ENCODE measurements at places on chromosomes 7 and 10. TPM values are rescaled to one million over a fixed set of nuclear protein-coding genes. Genes with fewer than 3 reads are reported as not detected.

- peaks cover 51% of the 10 kb centered on the region for H3K36me3 ChIP-seq
- peaks cover 47% of the 10 kb centered on the region for H3K4me1 ChIP-seq
- H3K27me3 ChIP-seq: no peaks in the 10 kb centered on the region
- DNase-seq: no peak
- no peak overlapping the region for H3K27ac ChIP-seq
- H3K4me3 ChIP-seq: no peak overlapping the region
Observed at GRCh38 chr7:2970861-2971260, 72.8 kb downstream of the CARD11 start.

DNA sequence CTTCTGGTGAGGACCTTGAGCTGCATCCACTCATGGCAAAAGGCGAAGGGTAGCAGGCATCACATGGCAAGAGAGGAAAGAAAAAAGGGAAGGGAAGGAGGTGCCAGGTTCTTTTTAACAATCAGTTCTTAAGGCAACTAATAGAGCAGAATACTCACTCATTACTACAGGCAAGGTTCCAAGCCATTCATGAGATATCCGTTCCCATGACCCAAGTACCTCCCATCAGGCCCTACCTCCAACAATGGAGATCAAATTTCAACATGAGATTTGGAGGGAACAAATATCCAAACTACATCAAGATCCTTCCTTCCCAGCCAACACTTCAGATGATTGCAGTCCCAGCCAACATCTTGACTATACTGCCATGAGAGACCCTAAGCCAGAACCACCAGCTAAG is 38.9 kb upstream of the YAE1 start:
- no peaks in the 10 kb centered on the region for H3K36me3 ChIP-seq
- DNase-seq: no peak
- no peak overlapping the region for H3K4me3 ChIP-seq

DNA sequence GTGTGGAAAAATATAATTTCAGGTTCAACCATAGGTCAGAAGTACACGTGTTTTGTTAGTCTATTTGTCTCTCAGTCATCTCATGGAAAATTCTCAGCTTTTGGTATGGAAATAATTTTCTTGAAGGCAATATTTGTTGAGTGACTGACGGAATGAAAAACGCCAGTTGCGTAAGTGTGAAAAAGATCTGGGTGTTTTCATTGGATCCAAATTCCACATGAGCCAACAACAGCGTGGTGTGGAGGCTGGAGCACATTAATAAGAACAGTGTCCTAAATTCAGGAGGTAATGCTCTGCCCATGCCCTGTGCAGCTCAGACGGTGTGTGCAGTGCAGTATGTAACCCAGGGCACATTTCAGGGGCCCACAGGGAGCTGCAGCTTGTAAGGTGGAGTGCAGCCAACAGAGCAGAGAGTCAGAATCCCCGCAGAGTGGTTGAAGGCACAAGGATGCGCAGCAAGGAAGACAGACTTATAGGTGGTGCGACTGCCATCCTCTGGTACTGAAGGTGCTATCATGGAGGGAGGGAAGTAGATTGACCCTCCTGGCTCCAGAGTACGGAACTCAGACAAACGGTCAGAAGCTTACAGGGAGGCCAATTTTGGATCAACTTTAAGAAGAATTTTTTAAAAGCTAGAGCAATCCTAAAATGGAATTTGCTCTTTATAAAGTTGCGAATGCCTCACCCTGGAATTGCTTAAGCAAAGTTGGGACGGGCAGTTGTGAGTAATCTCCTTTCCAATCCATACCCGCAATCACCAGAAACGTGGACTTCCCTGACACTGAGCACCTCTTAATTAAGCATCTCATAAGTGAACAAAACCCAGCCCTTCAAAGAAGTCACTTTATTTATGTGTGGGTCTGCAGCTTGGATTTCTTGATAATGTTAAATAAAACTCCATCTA is 38.0 kb downstream of the EGFR start:
- H3K36me3 ChIP-seq: no peaks in the 10 kb centered on the region
- H3K4me1 ChIP-seq: no peaks in the 10 kb centered on the region
- H3K27ac ChIP-seq: no peak overlapping the region
- H3K27me3 ChIP-seq: peaks cover 4% of the 10 kb centered on the region
- no peak overlapping the region for H3K4me3 ChIP-seq

DNA sequence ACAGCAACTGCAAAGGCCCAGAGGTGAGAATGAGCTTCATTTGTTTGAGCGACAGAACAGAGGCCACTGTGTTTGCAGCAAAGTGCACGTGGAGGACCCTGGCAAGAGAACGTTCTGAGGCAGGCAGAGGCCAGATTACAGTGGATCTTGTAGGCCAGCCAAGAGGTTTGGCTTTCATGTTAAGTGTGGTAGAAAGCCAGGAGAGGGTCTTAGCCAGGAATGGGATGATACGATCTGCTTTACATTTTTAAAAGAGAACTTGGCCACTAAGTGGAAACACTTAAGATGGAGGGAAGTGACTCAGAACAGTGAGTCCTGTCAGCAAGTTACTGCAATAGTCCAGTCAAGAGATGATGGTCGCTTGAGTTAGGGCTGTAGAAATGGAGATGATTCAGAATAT is 4.6 kb downstream of the CCDC136 start:
- no peak for DNase-seq
- H3K36me3 ChIP-seq: no peaks in the 10 kb centered on the region
- H3K27me3 ChIP-seq: no peaks in the 10 kb centered on the region
- H3K4me1 ChIP-seq: peaks cover 3% of the 10 kb centered on the region
- H3K4me3 ChIP-seq: no peak overlapping the region
- H3K27ac ChIP-seq: no peak overlapping the region

- H3K27ac ChIP-seq: no peak overlapping the region
- DNase-seq: no peak
- H3K36me3 ChIP-seq: peaks cover 3% of the 10 kb centered on the region
- H3K27me3 ChIP-seq: peaks cover 11% of the 10 kb centered on the region
Observed at GRCh38 chr7:37450035-37450434, 1.4 kb upstream of the ELMO1 start.

- H3K27me3 ChIP-seq: no peaks in the 10 kb centered on the region
- H3K4me3 ChIP-seq: no peak overlapping the region
- no peaks in the 10 kb centered on the region for H3K36me3 ChIP-seq
- H3K27ac ChIP-seq: no peak overlapping the region
Observed at GRCh38 chr10:36577126-36577525, 548.3 kb upstream of the ANKRD30A start.

GRCh38 chr7:47748041-47748440 is 166.1 kb upstream of the TNS3 start:
- no peak for DNase-seq
- H3K27ac ChIP-seq: no peak overlapping the region
- H3K36me3 ChIP-seq: no peaks in the 10 kb centered on the region
- H3K4me3 ChIP-seq: no peak overlapping the region

- no peaks in the 10 kb centered on the region for H3K36me3 ChIP-seq
- H3K4me3 ChIP-seq: no peak overlapping the region
- H3K27ac ChIP-seq: no peak overlapping the region
- H3K27me3 ChIP-seq: no peaks in the 10 kb centered on the region
- H3K4me1 ChIP-seq: no peaks in the 10 kb centered on the region
Observed at GRCh38 chr7:71962636-71963035, 449.5 kb downstream of the CALN1 start.

DNA sequence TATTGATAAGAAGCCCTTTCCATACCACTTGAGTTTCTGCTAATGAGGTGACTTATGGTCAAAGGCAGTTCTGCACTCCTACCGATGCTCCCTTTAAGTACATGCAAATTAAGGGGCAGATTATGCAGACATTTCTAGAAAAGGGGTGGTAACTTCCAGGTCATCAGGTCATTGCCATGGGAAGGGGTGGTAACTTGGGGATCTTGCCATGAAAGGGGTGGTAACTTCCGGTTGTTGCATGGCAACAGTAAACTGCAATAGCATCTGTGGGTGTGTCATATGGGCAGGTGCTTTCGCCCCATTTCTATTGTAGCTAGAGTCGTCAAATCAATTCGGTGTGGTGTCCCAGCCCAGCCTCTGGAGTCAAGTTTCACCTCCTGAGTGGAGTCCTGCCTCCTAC is 150.9 kb downstream of the UBE2H start:
- DNase-seq: no peak
- H3K4me3 ChIP-seq: no peak overlapping the region
- H3K4me1 ChIP-seq: no peaks in the 10 kb centered on the region
- H3K27me3 ChIP-seq: peaks cover 3% of the 10 kb centered on the region

GRCh38 chr10:132136689-132137088 is 50.1 kb upstream of the DPYSL4 start:
- no peaks in the 10 kb centered on the region for H3K4me1 ChIP-seq
- no peaks in the 10 kb centered on the region for H3K36me3 ChIP-seq
- no peak overlapping the region for H3K27ac ChIP-seq

DNA sequence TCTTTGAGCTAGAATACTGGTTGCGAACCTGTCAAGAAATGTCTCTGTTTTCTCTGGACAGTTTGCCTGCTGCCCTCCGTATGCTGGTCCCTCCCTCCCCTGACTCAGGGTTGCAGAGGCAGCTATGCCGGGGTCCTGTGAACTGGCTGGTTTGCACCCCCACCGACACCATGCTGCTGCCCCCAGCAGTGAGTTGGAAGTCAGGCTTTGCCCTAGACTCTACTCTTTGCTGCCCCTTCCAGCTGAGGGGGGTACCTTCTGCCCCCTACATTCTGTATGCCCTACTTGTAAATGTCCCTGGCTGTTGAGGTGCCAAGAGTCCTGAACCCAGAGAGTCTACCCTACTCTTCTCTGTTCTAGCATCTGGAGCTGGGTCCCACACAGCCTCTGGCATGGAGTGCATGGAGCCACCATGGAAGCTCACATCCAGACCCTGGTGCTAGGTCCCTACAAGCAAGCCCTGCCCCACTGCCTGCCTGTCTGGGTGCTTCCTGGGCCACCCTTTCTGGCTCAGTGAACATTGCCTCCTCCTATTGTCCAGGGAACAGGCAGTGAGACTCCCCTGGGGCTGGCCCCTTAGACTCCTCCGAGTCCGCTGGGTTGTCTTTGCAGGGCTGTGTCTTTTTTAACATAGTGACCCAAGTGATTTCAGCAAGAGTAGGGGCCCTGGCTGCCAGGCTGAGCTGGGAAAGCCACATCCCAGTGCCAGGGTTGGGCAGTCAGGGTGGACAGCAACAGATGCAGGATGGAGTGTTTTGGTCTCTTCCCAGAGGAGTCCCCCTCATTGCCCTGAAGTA is 138.9 kb downstream of the ADCY1 start:
- no peak overlapping the region for H3K4me3 ChIP-seq
- no peak overlapping the region for H3K27ac ChIP-seq

DNA sequence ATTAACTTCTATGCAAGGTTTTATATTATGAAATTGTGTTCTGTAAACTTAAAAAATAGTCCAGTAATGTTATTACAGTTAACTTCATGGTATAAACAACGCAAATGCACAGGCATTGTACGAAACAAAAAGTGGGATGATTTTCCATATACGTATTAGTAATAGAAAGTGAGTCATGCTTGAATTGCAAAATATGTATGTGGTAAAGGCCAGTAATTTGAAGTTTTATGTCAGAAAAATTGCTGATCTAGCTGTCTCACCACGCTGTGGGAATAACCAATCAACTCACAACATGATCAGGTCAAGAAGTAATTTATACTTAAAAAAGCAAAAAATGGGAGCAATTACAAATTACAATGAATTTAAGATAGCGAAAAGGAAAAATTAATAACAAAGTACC is 37.0 kb upstream of the GLI3 start:
- DNase-seq: no peak
- peaks cover 3% of the 10 kb centered on the region for H3K27me3 ChIP-seq
- no peak overlapping the region for H3K4me3 ChIP-seq
- H3K4me1 ChIP-seq: peaks cover 1% of the 10 kb centered on the region

DNA sequence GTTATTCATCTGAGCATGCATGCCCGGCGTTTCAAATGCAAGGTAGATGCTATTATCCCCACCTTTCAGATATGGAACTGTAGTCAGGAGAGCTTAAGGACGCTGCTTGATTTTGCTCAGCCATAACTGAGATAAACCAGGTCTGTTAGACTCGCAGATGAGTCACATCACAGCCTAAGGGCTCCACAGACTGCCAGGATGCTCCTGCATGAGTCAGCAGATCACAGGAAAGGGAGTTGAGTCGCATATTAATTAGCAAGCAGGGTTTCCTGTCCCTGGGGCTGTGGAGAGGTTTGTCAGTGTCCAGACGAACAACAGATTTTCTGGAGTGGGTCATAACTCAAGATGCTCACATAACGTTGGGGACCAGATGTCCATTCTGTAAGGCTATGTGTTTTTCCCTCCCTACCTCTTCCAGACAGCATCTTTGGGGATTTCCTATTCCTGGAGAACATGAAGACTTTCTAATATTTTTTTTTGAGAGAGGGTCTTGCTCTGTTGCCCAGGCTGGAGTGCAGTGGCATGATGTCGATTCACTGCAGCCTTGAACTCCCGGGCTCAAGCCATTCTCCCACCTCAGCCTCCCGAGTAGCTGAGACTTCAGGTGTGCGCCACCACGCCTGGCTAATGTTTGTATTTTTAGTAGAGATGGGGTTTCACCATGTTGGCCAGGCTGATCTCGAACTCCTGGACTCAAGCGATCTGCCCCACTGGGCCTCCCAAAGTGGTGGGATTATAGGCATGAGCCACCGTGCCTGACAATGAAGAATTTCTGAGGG is 36.7 kb downstream of the PFKFB3 start:
- H3K27me3 ChIP-seq: no peaks in the 10 kb centered on the region
- peaks cover 40% of the 10 kb centered on the region for H3K36me3 ChIP-seq
- H3K4me1 ChIP-seq: peaks cover 37% of the 10 kb centered on the region

DNA sequence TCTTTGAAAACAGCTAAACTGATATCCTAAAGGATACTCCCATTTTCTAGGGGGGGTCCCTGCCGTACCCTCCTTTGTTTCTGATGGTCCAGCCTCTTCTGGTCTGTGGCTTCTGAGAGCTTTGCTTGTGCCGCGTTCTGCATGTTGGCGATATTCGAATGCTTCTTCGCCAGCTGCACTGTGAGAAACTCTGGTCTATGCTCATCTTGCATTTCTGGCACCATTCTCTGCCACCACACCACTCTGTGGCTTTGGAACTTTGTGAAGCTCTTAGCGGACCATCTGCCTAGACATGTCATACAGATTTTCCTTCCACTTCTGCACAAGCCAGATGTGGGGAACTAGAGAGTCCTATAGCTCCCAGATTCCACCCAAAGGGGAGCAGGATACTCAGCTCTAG is 197.2 kb downstream of the REEP3 start:
- no peak overlapping the region for H3K27ac ChIP-seq
- H3K4me1 ChIP-seq: peaks cover 23% of the 10 kb centered on the region
- peaks cover 2% of the 10 kb centered on the region for H3K27me3 ChIP-seq
- DNase-seq: no peak
- no peak overlapping the region for H3K4me3 ChIP-seq
- H3K36me3 ChIP-seq: no peaks in the 10 kb centered on the region

- H3K4me3 ChIP-seq: peak overlapping the region; percentile 51
- DNase-seq: peak; percentile 88
- peaks cover 78% of the 10 kb centered on the region for H3K4me1 ChIP-seq
- H3K27me3 ChIP-seq: no peaks in the 10 kb centered on the region
- peak overlapping the region; percentile 81 for H3K27ac ChIP-seq
Observed at GRCh38 chr10:14583252-14583651, 191.4 kb downstream of the FAM107B start.

GRCh38 chr10:63672491-63672890 is 151.3 kb downstream of the REEP3 start:
- H3K4me3 ChIP-seq: no peak overlapping the region
- H3K27ac ChIP-seq: no peak overlapping the region
- no peak for DNase-seq
- peaks cover 14% of the 10 kb centered on the region for H3K27me3 ChIP-seq

- H3K27me3 ChIP-seq: no peaks in the 10 kb centered on the region
- H3K4me3 ChIP-seq: no peak overlapping the region
Observed at GRCh38 chr10:121099592-121099991, 248.4 kb downstream of the WDR11 start.

AGMO gene
- total RNA-seq: not detected

Data from activated CD8-positive, alpha-beta memory T cell treated with anti-CD3 and anti-CD28 coated beads, Interleukin-2, amount 10 ng/mL, durations not matched to agents 7 days and 5 days (primary cell).